CD4-positive, alpha-beta T cell treated with Interleukin-21 for 1 hour (primary cell): ENCODE measurements at places on chromosomes 1 and 21.
A peak's percentile ranks its signal among the peaks of the same experiment; 100 is the strongest.

DNA sequence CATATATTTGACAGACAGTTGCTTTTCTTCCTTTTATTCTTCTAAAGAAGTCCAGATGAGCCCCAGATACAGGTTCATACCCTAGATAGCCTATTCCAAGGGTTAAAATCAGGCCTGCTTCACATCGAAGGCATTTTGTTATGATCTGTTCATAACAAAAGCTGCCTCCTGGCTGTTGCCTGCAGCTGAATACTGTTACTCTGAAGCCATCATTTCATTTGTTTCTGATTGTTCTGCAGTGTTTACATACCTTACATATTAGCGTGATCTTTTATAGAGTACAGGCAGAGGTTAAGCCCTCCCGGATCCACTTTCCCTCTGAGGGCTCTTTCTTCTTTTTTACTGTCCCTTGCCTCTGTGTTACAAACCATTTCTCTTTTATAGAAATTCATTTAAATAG is 219.0 kb upstream of the HOOK1 start:
- DNase-seq, result no peak

GRCh38 chr1:23585321-23586022 is 26.2 kb upstream of the ID3 start:
- DNase-seq, result no peak

GRCh38 chr1:42747125-42747524 is 7.1 kb upstream of the CLDN19 start:
- DNase-seq, result peak; percentile 45

- no peak for DNase-seq
Observed at GRCh38 chr21:45893740-45894449, 87.7 kb upstream of the COL6A1 start.

DNA sequence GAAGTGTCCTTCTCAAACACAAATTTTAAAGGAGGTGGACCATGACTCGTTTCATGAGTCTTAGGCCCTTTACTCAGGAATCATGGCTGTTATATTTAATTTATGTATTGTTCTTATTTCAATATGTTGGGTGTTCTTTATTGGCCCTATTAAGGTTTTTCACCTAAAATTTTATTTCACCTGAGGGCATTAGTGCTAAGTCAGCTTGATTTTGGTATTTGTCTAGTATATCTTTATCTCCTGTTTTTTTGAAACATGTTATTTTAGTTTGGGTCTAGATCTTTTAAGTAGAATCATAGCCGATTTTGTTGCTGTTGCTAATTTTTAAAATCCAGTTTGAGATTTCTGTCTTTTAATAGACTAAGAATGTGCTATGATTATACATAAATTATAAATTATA is 430.4 kb downstream of the RPS6KC1 start:
- DNase-seq, result no peak

GRCh38 chr1:81158592-81158991 is 642.1 kb upstream of the ADGRL2 start:
- DNase-seq, result no peak

DNA sequence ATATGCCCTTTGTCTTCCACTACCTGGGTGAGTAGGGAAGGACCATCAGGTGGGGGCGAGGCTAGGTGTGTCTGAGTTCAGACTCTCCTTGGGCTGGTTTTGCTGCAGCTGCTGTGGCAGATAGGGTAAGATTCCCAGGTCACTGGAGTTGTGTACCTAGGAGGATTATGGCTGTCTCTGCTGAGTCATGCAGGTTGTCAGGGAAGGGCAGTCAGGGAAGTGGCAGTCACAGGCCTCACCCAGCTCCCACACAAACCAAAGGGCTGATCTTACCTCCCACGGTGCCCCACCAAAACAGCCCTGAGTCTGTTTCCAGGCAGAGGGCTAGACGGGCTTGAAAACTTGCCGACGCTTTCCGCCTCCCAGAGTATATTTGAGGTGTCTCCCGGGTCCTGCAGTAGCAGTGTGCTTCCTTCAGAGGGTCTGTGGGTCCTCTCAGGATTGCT is 201.6 kb upstream of the PLXNA2 start:
- DNase-seq, result no peak

- DNase-seq, result no peak
Observed at GRCh38 chr1:218294546-218294945, 9.5 kb downstream of the RRP15 start.

DNA sequence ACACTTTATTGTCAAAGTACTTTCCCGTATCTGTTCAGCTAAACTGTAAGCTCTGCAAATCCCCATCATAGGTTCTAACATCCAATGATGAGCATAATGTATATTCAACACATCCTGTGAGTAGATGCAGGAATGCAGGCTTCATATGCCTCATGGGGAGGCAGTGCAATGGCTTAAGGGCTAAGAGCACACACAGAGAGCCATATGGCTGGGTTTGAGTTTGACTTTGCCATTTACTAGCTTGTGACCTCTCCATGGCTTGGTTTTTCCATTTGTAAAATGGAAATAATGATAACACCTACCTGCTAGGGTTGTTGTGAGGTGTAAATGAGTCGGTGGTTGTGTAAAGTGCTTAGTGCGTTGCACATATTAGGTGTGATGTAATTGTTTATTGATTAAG is 13.4 kb downstream of the RCSD1 start:
- DNase-seq, result no peak

DNA sequence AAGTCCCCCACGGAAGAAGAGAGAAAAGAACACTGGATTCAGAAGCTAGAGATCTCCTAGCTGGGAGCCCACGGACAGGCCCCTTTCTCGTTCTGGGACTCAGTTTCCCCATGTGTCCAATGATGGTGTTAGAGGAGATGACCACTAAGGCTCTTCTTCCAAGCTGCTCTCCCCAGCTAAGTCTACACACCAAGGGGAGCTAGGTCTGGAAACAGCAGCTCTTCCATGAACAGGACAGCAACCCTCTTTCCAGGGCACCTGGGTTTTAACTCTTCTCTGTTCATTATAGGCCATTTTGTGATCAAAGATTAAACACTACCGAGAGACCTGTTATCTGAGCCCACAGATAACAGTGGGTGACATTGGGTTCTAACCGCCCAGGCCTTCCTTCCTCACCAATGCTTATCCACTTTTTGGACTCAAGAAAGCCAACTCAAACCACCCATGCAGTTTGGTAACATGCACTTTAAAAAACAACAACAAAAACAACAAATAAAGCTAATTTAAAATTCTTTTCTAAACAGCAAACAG is 85.9 kb downstream of the MRPL37 start:
- DNase-seq, result no peak

GRCh38 chr1:58249737-58250586 is 296.6 kb downstream of the OMA1 start:
- DNase-seq, result no peak

DNA sequence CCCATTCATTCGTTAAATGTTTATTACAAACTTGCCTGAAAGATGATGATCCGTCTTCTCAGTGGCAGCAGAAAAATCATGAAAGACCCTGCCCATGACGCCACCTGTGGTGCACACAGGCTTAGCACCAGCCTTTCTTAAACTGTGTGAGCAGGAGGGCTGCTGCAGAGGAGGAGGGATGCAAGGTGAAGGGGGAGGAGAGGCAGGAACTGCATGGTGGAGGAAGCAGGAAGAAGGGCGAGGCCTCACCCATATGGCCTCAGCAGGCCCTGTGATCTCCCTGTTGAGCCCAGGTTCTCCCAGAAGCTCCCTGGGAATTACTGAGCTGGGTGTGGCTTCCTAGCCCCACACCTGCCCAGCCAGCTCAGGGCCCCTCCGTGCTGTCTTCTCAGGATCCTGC is 25.0 kb upstream of the RD3 start:
- DNase-seq, result no peak

- peak; percentile 80 for DNase-seq
Observed at GRCh38 chr1:64864018-64864940, 102.1 kb downstream of the JAK1 start.
